ENCODE measurements at places on chromosomes 2 and 18.
A peak's percentile ranks its signal among the peaks of the same experiment; 100 is the strongest.

DNA sequence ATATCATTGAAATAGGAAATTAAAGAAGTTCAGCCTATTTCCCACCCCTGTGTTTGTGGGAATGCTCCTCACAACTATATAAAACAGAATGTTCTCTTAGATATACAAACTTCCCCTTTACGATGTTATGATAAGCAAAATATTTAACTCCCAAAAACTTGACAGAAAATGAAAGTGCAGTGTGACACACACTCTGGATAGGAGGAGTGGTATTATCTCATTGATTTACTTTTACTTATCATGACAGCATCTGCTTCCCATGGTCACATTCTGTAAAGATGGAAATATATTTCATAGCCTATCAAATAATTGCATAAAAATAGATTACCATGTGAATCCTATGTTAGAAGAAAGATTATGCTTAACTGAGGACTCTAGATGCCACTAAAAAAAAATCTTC lies 96.6 kb upstream of the STK17B start:
- DNase-seq: no peak

DNA sequence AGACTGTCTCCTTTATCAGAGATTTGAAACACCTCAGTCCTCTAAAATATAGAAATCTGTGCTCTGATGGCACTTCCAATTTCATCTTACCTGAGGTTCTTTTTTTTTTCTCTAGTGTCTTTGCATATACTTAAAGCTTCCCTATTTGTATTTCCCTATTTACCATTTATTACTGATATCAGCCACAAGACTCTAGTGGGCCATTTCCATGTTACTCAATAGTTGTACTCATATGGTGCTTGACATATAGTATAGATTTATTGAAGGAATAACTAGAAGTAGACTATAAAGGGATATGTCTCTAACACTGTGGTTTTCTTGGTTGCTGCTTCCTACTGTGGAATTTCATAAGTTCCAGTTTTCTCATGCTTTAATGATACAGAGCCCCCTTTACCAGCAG lies 3.0 kb downstream of the RBM45 start:
- DNase-seq: no peak

DNA sequence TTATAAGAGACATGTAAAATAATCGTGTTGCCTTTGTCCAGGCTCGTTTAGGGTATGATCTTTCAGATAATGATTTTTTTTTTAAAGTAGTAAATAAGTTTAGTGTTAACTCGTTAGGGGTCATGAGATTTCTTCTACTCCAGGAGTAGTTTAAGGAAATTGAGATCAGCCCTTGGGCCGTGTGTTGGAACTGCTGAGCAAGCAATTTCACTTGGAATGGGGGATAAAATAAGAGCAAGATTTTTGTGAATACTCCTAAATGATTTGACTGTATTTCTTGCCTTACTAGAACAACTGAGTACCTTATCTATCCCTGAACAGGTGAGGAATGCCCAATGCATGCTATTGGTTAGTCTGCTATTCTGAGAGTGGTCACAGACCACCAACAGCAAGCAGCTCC lies 102.2 kb upstream of the SERPINE2 start:
- no peak for DNase-seq

- DNase-seq: no peak
Measured at GRCh38 chr18:3538954-3539617, 89.1 kb downstream of the TGIF1 start.

DNA sequence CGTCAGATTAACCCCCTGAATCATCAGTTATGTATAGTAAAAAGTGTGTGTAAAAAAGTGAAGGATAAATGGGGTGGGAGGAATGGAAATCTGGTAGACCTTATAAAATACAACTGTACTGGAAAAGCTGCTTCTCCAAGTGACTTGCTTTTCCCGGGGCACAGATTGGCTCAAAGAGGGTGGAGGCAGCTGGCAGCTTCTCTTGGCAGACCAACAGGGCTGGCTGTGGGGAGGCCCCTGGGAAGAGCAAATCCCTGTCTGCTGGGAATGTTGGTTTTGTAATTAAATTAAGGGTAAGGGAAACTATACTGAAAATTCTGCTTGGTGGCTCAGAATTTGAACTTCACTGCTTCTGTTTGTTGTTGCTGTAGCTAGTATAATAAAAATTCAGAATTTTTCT lies 154.2 kb upstream of the DLX2 start:
- DNase-seq: no peak

DNA sequence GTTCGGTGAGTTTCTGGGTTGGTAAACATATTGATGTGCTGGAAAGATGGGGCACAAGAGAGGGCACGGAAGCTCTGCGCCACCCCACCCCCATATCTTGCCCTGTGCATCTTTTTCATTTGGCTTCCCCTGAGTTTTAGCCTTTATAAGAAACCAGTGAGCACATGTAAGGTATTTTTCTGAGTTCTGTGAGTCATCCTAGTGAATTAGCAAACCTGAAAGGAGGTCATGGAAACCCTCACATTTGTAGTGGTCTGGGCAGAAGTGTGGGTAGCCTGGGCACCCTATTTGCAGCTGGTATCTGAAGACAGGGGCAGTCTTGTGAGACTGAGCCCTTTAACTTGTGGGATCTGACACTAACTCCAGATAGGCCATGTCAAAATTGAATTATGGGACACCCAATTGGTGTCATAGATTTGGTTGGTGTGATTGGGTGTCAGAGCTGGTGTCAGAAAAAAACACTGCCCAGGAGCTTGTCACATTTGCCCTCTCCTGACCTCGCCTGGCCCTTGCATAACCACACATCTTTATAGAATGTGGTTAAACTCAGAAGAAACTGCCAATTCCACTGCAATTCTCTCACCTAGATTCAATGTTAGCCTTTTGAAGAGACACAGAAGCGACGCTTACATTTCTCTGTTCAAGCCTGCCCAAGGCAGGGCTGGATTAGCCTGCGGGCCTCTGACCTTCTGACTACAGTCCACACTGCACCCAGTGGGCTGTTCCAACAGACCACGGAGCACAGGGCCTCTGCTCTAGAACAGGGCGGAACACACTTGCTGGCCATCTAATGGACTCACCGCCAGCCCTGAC lies 12.0 kb upstream of the GALM start:
- DNase-seq: peak; percentile 25

DNA sequence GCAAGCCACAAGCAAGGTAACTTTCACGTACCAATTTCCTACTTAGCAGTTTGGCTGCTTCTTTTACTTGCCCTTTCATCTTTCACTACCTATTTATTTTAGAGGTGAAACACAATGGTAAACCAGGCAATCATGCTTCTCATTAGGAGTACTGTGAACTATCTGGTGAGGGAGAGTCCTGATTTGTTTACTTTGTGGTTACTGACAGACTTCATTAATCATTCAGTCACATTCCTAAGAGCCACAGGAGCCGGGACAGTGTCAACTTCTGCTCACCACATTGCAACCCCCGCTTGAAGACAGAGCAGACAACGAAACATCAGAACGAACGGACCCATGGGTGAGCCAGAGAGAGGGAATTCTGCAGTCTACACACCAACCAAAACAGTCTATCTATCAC lies 28.8 kb downstream of the TUBB6 start:
- DNase-seq: no peak

- no peak for DNase-seq
Measured at GRCh38 chr2:17877811-17878280, 621 bp upstream of the KCNS3 start.

DNA sequence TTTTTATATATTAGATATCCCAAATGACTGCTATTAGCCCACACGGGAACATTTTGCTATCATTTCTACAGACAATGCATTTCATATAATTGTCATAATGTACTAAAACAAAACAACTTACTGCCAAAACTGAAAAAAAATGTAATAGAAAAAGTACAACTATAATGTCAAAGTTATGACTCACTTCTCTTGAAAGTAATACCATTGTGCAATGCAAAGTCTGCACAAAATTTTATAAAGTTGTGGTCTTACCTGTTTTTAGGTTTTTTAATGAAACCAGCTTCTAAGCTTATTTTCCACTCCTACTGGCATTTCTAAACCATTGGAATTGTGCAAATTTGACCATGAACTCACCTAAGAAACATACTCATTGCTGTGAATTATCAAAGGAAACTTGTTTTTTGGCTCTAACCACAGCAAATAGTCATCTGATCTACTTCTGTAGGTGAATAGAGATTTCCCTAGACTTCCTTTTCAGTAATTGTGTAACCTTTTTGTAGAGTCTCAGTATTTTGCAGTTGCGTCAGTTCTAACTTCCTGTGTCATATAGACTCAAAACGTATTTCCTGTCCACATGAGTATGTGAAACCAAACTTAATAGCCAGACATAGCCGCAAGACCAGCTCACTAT lies 31.9 kb upstream of the TFPI start:
- DNase-seq: no peak

Data from stimulated activated CD8-positive, alpha-beta memory T cell treated with anti-CD3 and anti-CD28 coated beads, Interleukin-4, amount 100 ng/mL, for 1 hour (primary cell).